ENCODE measurements at places on chromosomes 12 and 14.

DNA sequence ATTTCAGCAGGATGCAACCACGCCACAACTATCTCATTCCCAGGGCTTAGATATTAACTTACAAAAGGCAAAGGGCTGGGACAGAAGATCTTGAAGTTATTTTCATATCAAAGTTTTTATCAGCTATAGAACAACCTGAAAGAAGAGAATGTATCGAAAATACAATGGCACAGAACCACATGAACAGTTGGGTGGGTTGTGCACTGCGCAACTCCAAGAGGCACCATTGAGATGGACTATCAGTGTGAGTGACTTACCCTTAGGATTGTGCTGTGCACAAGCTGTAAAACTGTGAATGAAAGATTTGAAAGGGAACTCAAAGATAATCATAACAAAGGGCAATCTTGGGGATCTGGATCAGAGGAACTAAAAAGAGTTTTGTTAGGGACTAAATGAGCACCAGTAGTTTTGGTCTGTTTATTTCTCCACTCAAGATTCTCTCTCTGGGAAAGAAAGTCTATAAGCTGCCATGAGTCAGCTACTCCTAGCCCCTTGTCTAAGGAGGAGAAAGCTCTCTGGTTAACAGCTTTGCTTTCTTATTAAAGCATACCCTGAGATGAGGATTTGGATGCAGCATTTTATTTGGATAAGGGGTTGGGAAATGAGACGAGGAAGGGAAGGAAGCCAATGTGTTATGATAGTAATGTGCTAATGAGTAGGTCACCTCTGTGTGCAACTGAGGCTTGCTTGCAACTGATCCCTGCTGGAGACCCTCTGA lies 62.2 kb downstream of the TBX5 start:
- DNase-seq: no peak

DNA sequence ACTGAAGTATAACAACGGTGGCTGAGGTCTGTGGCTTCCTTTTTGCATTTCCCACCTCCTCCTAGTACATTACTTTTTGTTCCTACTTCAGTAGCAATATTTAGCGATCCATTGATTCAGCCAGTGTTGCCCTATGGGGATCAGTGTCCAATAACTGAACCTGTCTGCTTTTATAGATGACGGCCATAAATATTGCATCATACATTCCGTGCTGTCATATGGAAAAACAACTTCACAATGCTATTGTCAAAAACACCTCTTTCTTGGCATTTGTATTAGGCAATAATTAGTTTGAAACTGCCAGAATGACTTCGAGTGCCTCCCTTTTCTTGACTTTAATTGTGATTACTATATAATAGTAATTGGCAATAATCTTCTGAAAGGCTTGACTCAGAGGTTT lies 149.5 kb downstream of the PRIMA1 start:
- no peak for DNase-seq

GRCh38 chr12:93748672-93749383 lies 71.7 kb downstream of the CRADD start:
- no peak for DNase-seq

GRCh38 chr12:96335270-96335669 lies 65.0 kb downstream of the CDK17 start:
- no peak for DNase-seq

- no peak for DNase-seq
These were observed 81.1 kb upstream of the ST8SIA1 start for GRCh38 chr12:22415342-22416309.

- DNase-seq: no peak
These were observed 80.1 kb upstream of the IFNG-AS1 start for GRCh38 chr12:67909091-67909531.

DNA sequence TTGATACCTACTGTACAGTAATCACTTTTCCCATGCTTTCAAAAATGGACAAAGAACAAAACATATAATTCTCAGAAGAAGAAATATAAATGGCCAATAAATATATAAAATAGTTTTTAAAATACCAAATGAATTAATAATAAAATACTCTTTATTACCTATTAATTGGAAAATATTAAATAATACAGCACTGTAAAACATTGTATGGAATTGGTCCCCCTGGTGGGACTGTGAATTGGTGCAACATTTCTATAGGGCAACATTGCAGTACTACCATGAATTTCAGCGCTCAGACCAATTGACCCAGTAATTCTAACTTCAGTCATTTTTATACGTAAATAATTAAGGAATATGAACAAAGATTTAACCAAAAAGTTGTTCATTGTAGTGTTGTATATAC lies 162.6 kb downstream of the PELI2 start:
- no peak for DNase-seq

DNA sequence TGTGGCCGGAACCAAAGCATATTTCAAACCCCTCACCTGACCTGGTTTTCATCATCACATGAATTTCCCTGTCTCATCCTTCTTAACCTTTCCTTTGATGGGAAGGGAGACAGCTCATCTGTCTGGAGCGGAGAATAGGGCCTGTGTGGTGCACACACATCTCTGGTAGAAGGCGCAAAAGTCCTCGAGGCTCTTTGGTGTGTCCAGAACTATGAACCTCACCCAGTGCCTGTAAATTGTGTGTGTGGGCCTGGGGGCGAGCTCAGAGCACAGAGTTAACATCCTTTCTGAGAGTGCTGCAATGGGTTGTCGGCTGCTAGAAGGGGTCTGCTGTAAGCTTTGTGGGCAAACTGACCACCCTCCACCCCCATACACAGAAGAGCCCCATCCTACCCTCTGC lies 749 bp downstream of the GALNT6 start:
- no peak for DNase-seq

- DNase-seq: no peak
These were observed 56.7 kb upstream of the BICD1 start for GRCh38 chr12:32049956-32050355.

- no peak for DNase-seq
These were observed 26.5 kb upstream of the SMOC1 start for GRCh38 chr14:69852531-69853321.

DNA sequence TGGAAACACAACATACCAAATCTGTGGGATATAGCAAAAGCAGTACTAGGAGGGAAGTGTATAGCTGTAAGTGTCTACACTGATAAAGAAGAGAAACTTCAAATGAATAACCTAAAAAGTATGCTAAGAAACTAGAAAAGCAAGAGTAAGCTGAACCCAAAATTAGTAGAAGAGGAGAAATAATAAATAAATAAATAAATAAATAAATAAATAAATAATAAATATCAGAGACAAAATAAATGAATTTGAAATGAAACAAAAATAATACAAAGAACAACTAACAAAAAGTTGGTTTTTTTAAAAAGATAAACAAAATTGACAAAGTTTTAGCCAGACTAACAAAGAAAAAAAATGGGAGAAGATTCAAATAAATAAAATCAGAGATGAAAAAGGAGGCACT lies 72.7 kb upstream of the TSPAN8 start:
- DNase-seq: no peak

- DNase-seq: no peak
These were observed 30.5 kb upstream of the ITPR2 start for GRCh38 chr12:26863515-26863914.

DNA sequence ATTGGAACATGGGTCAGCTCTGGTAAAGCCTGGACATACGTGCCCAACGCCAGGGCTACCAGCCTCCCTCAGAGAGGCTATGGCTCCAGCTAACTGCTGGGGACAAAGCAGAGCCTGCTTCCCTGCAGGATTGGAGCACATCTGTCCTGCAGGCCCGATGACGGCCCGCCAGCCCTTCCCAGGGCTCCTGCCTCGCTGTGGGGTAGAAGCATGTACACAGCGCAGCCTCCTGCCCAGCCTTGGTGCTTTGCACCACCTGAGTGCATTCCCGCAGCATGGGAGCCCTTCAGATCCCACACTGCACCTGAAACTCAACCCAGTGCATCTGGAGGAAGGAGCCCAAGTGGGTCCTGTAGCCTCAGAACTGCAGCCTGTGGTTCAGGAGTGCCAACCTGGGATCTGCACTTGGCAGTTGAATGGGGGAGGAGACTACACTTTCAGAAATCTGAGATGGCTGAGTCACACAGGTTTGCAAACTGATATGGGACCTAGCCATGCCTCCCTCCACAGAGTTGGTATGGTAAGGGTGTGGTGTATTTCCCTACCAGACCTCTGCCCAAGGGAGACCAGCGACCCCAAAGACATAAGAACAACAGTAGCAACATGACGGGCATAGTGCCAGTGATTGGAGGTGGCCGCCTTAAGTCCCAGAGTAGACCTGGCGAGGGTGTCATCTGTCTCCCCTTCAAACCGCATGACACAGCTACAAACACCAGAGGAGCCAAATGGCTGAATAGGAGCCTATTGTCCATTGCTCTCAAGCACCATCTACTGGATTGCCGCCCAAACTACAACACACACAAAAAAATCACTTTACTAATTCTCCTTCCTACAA lies 273.9 kb upstream of the MIS18BP1 start:
- DNase-seq: no peak

DNA sequence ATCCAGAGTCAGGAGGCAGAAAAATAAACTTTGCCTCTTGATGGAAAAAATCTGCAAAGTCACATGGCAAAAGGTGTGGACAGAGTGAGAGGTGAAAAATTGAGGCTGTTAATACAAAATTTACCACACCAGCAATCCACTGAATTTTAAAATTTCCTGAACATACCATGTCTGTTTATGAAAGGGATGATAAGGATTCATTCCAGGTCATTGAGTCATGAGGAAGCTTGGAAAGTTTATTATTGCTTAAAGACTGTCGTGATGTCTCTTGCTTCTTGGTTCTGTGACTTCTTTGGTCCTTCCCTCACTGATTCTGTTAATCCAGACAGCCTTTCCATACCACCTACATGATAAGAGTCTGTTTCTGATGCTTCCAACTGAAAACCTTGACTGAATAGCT lies 73.2 kb downstream of the TTC6 start:
- no peak for DNase-seq

GRCh38 chr12:84804691-84805473 lies 107.7 kb downstream of the SLC6A15 start:
- no peak for DNase-seq

- DNase-seq: peak; percentile 79
These were observed 24.1 kb downstream of the DDX47 start for GRCh38 chr12:12837025-12837812.

DNA sequence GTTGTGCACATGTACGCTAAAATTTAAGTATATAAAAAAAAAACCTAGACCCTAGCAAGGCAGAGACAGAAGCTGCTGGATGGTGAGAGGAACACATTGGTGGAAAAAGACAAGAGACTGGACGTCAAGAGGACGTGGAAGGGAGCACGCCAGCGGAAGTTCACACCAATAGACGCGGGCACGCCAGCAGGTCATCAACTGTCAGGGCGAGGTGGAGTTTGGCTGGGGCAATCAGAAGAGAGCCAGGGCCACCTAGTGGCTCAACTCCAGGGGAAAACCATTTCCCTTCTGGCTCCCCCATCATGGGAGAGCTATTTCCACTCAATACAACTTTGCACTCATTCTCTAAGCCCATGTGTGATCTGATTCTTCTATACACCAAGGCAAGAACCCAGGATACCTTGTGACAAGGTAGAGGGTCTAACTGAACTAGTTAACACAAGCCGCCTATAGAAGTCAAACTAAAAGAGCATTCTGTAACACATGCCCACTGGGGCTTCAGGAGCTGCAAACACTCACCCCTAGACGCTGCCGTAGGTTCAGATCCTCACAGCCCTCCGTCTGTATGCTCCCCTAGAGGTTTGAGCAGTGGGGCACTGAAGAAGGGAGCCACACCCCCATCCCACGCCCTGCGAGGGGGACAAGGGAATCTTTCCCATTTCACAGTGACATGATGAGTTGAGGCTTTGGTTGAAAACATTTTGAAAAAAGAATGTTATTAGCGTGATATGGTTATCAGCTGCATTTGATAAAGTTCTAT lies 702.7 kb downstream of the TMTC2 start:
- DNase-seq: peak; percentile 16

GRCh38 chr12:53789570-53789969 lies 37.8 kb upstream of the CISTR start:
- DNase-seq: no peak

DNA sequence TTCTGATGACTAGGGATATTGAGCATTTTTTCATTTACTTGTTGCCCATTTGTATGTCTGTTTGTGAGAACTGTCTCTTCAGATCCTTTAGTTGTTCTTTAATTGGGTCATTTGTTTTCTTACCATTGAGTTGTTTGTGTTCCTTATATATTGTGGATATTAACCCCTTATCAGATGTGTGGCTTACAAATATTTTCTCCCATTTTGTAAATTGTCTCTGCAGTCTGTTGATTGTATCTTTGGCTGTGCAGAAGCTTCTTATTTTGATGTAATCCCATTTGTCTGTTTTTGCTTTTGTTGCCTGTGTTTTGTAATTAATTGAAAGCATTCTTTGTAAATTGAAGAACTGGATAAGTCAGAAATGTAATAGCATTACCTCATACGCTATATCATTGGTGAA lies 459.1 kb upstream of the FOXG1 start:
- no peak for DNase-seq

DNA sequence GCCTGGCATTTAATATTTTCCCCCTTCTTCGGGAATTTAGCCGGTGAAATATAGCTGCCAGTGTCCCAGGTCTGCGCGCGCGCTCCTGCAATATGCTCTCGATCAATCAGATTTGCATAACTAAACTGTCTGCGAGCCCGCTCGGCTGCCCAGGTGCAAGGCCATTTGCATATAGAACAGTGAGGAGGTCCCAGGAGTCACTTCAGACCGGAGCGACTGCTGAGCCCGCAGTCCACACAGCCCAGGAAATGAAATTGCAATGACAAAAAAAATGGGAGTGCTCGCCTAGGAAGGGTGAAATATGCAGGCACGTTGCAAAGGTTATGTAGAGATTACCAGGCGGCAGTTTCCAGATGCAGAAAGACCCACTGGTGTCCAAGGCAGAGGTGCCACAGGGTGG lies 228.5 kb downstream of the VRK1 start:
- no peak for DNase-seq

DNA sequence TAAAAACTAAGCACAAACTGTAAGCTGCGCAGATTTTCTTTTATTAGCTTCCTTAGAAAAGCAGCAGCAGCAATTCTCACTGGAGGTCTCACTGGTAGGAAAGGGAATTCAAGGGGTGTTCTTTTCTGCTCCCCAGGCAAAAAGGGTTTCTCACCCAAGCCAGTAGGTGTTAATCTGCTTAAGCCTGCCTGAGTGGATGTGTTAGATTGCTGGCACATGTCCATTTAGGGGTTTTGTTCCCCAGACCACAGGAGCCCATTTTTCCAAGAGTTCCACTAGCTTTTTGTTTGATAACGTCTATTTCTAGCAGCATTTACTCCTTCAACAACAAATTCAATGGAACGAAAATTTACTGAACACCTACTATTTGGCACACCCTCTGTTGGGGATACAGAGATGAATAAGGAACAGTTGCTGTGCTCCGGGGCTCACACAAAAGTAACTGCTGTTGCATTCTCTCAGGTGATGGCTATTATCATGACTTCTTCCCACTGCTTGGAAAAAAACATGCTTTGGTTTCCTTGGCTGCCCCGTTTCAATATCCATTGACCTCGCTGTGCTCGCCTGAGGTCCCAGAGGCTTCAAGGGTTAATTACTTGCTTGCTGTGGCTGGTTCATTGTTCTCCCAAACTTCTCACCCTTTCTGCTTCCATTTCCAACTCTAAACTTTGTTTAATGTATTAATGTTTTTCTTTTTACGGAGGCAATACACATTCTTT lies 31.1 kb upstream of the RIC8B start:
- DNase-seq: no peak

- no peak for DNase-seq
These were observed 38.3 kb downstream of the RAD51B start for GRCh38 chr14:67857778-67858350.
